ENCODE measurements at places on chromosomes 1 and 21.

GRCh38 chr1:161378014-161378413 is 10.3 kb upstream of the CFAP126 start:
- no peak for DNase-seq

- peak; percentile 16 for DNase-seq
These were observed 135.5 kb downstream of the SETD4 start for GRCh38 chr21:35924714-35925301.

- DNase-seq, result no peak
These were observed 39.8 kb downstream of the RIMS3 start for GRCh38 chr1:40625476-40626382.

- no peak for DNase-seq
These were observed 14.6 kb downstream of the NTRK1 start for GRCh38 chr1:156875341-156875615.

- no peak for DNase-seq
These were observed 12.9 kb downstream of the PLEKHM2 start for GRCh38 chr1:15696956-15697521.

GRCh38 chr1:59271561-59272260 is 25.2 kb upstream of the FGGY start:
- DNase-seq, result no peak

- DNase-seq, result no peak
These were observed 36.2 kb upstream of the LRIG2 start for GRCh38 chr1:113036639-113037321.

DNA sequence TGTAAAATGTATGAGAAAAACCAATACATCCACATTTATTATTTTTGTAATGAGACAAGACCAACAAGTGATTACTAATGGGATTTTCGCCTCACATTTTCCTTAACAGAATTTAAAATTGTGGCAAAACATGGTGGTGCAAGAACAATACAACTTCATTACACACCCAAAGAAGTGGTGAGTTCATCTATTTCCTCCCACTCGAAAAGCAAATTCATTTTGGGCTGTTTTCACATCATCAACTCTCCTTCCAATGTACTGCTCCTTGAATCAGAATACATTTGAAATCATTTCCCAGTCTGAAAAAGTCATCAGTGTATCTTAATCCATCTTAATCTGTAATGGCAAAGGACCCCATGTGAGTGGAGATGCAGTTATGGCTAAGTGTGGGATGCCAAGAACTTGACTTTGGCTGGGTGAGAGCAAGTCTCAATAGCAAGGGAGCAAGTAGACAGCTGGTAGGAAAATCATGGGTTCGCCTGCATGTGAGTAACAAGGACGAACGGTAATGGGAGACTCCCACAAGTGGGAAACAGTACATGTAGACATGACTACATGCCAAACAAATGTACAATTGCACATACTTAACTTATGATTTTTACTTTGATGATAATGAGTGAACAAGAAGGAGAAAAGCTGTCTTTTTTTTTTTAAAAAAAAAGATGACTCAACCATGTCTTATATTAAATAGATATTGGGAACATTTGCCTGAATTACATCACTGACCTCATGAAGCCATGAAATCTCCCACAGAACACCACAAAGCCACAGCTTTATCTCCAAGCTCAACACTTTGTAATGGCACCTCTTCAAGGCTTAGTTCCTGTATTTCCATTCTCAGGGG is 46.0 kb downstream of the RUNX1 start:
- no peak for DNase-seq

Data from HS-5 (cell line).